Endodermal cell (in vitro differentiated cells): ENCODE measurements at places on chromosomes 5 and 9. TPM values are rescaled to one million over a fixed set of nuclear protein-coding genes. Genes with fewer than 3 reads are reported as not detected.

SPACA9 gene
- 2.1 and 3.1 TPM in 2 replicates for total RNA-seq

RNF180 gene
- 3.8 and 5.3 TPM in 2 replicates for total RNA-seq

IL31RA gene
- total RNA-seq = not detected in 3 replicates

ADAMTS2 gene
- total RNA-seq = 2.6 and 3.7 TPM in 2 replicates

FAM153A gene
- total RNA-seq = not detected in 2 replicates

DNA sequence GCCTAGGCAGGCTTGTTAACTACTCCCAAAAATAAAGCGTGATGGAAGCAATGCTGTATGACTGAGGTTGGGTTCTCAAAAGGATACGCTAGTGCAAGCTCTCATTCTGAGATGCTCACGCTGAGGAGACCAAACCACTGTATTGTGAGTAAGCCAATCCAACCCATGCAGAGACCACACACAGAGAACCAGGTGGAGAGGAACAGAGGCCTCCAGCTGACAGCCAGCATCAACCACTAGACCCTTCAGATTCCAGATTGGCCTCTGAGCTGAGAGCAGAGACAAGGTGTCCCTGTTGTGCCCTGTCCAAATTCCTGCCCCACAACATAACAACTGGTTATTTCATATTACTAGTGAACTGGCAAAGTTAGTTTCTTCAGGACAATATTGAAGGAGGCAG, 4.5 kb downstream of the TSTD2 start:
- H3K27me3 ChIP-seq = no peaks in the 10 kb centered on the region
- peaks cover 34% of the 10 kb centered on the region for H3K36me3 ChIP-seq
- no peak overlapping the region for H3K27ac ChIP-seq

DNA sequence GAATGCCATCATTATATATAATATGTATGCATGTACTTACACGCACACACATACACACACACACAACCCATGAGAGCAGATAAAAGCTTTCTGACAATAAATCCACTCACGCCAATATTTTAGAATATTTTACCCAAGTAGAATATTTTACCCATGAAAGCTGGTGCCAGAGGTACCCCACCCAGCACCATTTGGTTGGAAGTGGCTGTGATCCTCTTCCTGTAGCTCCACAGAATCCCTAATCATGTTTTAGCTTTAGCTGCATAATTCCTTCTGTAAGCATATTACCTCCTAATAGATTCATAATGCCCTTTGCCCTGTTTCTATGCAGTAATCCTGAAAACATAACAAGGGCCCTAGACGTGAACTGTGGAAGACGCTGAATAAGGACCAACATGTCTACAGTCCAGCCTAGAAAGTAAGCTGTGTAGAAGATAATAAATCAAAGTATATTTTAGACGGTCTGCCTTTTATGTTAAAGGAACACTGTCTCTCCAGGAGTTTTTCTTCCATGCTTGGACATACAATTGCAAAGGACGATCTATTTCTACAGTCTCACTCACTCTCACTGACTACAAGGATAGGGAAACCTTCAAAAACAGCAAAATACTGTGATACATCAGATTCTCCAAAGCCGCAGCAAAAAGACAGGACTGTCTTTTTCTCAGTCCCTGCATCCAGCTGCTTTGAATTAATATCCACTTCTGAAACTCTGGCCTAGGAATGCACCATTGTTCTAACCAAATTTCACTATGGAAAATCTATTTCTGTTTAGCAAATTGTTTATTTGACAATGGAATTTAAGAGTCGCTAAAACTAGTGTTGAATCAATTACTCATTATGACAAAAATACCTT, 98.2 kb downstream of the USP20 start:
- H3K4me3 ChIP-seq = no peak overlapping the region
- DNase-seq = no peak
- no peaks in the 10 kb centered on the region for H3K4me1 ChIP-seq
- no peak overlapping the region for H3K27ac ChIP-seq
- peaks cover 4% of the 10 kb centered on the region for H3K36me3 ChIP-seq

- H3K36me3 ChIP-seq = no peaks in the 10 kb centered on the region
- no peaks in the 10 kb centered on the region for H3K27me3 ChIP-seq
- H3K27ac ChIP-seq = no peak overlapping the region
- peak; percentile 95 for DNase-seq
- no peak overlapping the region for H3K4me3 ChIP-seq
- H3K4me1 ChIP-seq = no peaks in the 10 kb centered on the region
Measured at GRCh38 chr5:154072414-154073171, 33.8 kb downstream of the MFAP3 start.

DNA sequence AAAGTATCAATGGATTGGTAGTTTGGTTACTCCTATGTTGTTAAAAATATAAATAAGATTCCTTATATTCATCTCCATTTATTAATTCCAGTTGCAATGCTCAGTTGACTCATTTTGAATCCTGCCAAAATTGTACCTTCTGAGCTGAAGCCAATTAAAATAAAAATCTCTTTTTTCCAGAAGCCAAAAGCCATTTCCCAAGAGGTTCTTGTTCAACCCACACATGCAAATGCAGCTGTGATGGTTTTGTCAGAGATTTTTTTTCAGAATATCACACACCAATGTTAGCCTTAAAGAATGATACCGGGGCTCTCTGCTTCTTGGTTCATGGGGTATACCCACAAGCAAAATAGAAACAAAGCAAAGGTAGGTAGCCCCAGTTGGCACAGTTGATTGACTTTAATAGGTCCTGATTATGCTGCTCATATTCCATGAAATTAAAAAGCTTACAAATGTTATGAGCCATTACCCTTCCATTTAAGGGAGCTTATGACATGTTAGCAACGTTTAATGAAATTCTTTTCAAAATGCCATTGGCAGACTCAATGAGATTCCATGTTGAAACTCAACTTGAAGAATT, 208.0 kb downstream of the SGCD start:
- no peaks in the 10 kb centered on the region for H3K36me3 ChIP-seq
- no peaks in the 10 kb centered on the region for H3K27me3 ChIP-seq
- no peak for DNase-seq
- H3K4me3 ChIP-seq = no peak overlapping the region
- H3K4me1 ChIP-seq = no peaks in the 10 kb centered on the region

- H3K36me3 ChIP-seq = no peaks in the 10 kb centered on the region
- no peak overlapping the region for H3K27ac ChIP-seq
- H3K4me1 ChIP-seq = peaks cover 3% of the 10 kb centered on the region
- H3K27me3 ChIP-seq = no peaks in the 10 kb centered on the region
Measured at GRCh38 chr9:14912859-14913258, 2.6 kb upstream of the FREM1 start.

DNA sequence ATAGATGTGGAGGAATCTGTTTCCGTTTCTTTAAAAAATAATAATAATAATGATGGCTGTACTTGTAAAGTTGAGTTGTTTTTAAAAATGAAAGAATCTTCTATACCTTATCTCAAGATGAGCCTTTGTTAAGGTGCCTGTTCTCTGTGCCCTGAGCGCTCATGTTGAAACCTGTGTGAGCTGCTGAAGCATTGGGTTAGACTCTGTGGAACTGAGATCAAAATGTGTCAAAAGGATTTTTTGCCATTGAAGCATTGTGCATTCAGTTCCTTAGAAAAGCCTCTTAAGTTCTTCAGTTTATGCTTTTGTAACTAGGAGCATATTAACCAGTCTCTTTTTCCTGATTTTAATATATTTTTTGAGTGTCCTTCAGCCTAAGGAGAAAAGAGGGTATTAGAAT, 67.7 kb downstream of the NUP214 start:
- H3K4me1 ChIP-seq = no peaks in the 10 kb centered on the region
- no peak overlapping the region for H3K27ac ChIP-seq
- H3K4me3 ChIP-seq = no peak overlapping the region
- no peak for DNase-seq
- peaks cover 86% of the 10 kb centered on the region for H3K36me3 ChIP-seq

DNA sequence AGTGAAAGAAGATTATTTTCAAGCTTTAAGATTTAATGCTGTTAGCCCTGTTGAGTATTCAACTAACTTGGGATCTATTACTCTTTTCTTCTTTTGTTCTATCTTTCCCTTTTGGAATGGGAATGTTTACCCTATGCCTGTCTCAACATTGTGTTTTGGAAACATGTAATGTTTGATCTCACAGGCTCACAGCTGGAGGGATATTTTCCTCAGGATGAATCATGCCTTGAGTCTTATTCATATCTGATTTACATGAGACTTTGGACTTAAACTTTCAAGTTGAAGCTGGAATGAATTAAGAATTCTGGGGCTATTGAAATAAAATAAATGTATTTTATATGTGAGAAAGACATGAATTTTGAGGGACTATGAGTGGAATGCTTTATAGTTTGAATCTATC, 607.8 kb upstream of the PTGER4 start:
- H3K4me1 ChIP-seq = no peaks in the 10 kb centered on the region
- DNase-seq = no peak
- no peaks in the 10 kb centered on the region for H3K36me3 ChIP-seq
- H3K4me3 ChIP-seq = no peak overlapping the region
- H3K27me3 ChIP-seq = no peaks in the 10 kb centered on the region

DNA sequence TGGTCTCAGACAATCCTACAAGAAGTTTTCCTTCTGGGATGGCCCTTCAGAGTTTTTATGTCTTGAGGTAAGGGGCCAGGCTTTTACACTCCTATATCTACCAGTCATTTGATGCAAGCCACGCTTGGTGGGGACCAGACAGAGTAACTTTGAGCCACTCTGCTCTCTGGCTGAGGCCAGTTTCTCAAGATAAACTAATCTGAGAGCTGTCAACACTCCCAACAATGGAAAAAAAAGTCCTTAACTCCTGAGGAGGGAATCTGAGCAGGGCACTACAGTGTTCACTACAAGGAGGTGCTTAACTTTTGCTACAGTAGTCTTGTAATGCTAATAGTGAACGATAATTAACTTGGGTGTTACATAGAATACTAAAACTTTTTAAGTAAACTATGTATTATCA, 62.7 kb downstream of the MRPS30 start:
- H3K4me3 ChIP-seq = no peak overlapping the region
- no peak for DNase-seq
- no peaks in the 10 kb centered on the region for H3K36me3 ChIP-seq
- H3K27ac ChIP-seq = no peak overlapping the region
